ENCODE measurements at places on chromosomes 1 and 21. TPM values are rescaled to one million over a fixed set of nuclear protein-coding genes. Genes with fewer than 3 reads are reported as not detected.

KPRP gene
- not detected for total RNA-seq

LCE3E gene
- not detected for total RNA-seq

TMOD4 gene
- not detected for total RNA-seq

RNF223 gene
- not detected for total RNA-seq

GPR153 gene
- total RNA-seq, result 8.4 TPM

MANEAL gene
- total RNA-seq, result 0.24 TPM
